Sigmoid colon (tissue), 7 donors: ENCODE measurements at places on chromosomes 6 and 20.
A peak's percentile ranks its signal among the peaks of the same experiment; 100 is the strongest.

DNA sequence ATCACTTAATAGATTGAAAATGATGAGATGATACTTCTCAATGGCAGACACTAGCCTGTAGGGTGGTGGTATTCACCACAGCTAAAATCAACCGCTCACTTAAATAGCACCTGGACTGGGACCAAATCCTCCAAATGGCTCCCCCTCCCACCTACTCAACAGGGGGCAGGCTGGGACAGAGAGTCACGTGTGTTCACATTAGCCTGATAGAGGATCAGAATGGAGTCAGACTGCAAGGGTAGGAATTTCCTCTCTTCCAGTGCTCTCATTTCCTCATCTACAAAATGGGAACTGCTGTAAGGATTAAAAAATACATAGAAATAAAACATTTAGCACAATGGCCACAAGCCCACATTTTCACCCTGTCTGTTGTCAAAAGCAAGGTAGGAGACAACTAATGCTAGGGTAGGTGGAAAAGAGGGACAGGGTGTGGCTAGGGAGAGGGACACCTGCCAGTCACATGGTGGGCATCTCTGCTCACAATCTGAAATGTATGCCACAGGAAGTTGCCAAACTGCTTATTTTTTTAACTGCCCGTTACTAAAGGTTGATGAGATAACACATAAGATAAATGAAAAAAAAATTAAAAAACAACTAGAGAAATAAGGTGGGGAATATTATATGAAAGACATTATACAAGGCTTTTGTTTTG is 55.3 kb downstream of the BACH2 start:
- no peaks in the 10 kb centered on the region for H3K4me1 ChIP-seq
- H3K27ac ChIP-seq = no peak overlapping the region
- H3K36me3 ChIP-seq = no peaks in the 10 kb centered on the region
- H3K4me3 ChIP-seq = no peak overlapping the region
- H3K27me3 ChIP-seq = no peaks in the 10 kb centered on the region

- peak overlapping the region; percentile 97 for H3K27ac ChIP-seq
- no peaks in the 10 kb centered on the region for H3K27me3 ChIP-seq
- H3K4me3 ChIP-seq = no peak overlapping the region
- H3K36me3 ChIP-seq = peaks cover 38% of the 10 kb centered on the region
- H3K4me1 ChIP-seq = peaks cover 95% of the 10 kb centered on the region
- DNase-seq = no peak
Measured at GRCh38 chr6:44228031-44228430, 4.6 kb downstream of the SLC29A1 start.

DNA sequence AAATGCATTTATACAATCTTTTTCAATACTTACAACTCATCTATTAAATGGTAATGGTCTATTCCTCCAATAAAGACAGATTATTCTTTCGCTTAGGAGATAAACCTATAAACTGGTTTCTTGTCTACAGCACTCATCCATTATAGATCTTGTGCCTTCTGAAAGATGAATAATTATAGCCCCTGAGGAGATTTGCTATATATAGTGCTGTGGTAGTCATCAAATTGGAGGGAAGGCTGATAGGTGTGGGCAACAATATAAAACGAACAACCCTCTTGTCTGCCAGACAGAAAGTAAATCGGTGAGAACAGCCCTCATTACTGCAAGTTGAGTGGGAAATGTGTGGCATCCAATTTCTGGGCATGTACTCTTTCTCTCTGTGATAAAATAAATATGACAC is 292.5 kb upstream of the CNR1 start:
- H3K4me1 ChIP-seq = peaks cover 8% of the 10 kb centered on the region
- no peak overlapping the region for H3K4me3 ChIP-seq
- H3K27me3 ChIP-seq = no peaks in the 10 kb centered on the region
- H3K36me3 ChIP-seq = no peaks in the 10 kb centered on the region

GRCh38 chr6:133548423-133549159 is 307.4 kb downstream of the EYA4 start:
- H3K27ac ChIP-seq = no peak overlapping the region
- H3K4me3 ChIP-seq = no peak overlapping the region
- DNase-seq = no peak
- no peaks in the 10 kb centered on the region for H3K36me3 ChIP-seq
- no peaks in the 10 kb centered on the region for H3K27me3 ChIP-seq

DNA sequence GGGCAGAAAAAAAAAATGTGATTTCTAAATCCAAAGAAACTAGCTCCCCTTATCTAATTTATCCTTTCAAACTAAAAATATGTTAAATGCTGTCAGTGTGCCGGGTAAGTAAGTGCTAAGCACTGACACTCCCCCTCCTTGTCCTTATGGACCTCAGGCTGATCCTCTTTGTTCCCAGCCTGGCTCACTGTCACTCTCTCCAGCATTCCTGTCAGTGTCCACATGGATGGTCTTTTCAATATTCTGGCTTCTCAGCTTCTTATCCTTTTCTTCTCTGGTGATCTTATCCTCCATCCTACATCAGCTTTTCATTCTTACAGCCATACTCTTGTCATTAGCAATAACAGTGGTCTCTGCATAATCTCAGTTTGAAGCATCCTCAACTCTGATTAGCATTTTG is 55.0 kb downstream of the BCKDHB start:
- H3K4me1 ChIP-seq = peaks cover 20% of the 10 kb centered on the region
- no peak overlapping the region for H3K4me3 ChIP-seq
- no peak for DNase-seq
- H3K36me3 ChIP-seq = no peaks in the 10 kb centered on the region
